Activated naive CD4-positive, alpha-beta T cell treated with anti-CD3 and anti-CD28 coated beads, Interleukin-2, amount 10 ng/mL, durations not matched to agents 7 days and 5 days (primary cell): ENCODE measurements at places on chromosomes 7 and 10.
A peak's percentile ranks its signal among the peaks of the same experiment; 100 is the strongest.

DNA sequence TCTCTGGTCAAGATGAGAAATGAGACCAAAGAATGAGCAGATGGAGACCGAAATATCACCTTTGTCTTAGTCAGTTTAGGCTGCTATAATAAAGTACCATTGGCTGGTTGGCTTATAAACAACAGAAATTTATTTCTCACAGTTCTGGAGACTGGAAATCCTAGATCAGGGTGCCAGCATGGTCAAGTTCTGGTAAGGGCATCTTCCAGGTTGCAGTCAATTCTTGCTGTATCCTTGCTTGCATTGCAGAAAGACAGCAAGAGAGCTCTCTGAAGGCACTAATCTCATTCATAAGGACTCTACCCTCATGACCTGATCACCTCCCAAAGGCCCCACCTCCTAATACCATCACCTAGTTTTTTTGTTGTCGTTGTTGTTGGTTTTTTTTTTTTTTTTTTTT, 52.7 kb upstream of the MKLN1 start:
- DNase-seq: no peak

DNA sequence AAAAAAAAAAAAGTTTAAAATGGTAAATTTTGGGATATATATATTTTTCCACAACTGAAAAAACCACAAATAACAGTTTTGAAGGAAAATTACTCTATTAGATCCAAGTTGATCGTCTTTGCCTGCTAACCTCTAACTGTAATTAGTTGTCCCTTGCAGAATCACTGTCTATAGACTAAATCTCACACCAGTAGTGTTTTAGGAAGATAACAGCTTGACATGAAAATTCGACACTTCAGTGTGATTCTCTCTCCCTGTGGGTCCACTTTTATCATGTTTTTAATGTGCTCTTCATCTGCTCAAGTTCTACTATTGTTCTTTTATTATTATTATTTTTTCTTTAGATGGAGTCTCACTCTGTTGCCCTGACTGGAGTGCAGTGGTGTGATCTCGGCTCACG, 24.5 kb upstream of the ARHGAP21 start:
- no peak for DNase-seq

DNA sequence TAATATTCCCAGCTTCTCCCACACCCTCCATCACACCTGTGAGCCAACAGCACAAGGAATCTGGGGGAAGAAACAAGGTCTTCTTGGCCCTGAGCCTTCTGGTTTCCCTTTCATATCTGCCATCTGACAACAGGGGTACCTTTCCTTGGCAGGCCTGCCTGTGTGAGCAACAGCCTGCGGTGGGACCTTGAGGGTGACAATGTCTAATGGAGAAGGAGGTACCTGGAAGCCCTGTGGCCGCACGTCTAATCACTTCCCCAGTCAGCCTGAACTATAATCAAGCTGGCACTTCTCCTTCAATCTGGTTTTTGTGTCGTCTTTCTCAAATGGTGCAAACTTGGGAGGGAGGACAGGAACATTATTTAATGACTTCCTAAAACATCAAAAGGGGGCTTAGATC, 41.2 kb downstream of the NRCAM start:
- no peak for DNase-seq

DNA sequence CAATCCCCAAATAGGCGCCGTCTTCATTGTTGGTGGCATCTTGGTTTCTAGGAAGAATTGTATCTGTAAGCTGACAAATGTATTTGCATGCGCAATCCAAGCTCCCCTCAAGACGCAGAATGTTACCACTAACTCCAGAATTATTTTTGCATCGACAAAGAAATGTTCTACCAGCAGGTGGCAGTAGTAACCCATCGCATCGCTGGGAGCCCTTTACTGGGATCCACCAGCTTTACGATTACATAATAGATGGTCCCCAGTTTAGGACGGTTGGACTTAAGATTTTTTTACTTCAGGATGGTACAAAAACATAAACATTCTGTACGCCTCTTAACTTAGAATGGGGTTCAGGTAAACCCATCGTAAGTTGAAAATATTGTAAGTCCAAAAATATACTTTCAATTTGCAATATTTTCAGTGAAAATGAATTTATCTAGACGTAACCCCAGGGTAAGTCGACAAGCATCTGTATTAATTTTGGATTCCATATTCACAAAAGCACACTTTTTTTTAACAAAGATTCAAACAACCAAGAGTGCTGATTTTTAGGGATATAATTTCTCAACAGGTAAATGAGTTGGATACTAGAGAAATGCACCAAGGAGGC, 114.0 kb upstream of the COBL start:
- DNase-seq: peak; percentile 61

DNA sequence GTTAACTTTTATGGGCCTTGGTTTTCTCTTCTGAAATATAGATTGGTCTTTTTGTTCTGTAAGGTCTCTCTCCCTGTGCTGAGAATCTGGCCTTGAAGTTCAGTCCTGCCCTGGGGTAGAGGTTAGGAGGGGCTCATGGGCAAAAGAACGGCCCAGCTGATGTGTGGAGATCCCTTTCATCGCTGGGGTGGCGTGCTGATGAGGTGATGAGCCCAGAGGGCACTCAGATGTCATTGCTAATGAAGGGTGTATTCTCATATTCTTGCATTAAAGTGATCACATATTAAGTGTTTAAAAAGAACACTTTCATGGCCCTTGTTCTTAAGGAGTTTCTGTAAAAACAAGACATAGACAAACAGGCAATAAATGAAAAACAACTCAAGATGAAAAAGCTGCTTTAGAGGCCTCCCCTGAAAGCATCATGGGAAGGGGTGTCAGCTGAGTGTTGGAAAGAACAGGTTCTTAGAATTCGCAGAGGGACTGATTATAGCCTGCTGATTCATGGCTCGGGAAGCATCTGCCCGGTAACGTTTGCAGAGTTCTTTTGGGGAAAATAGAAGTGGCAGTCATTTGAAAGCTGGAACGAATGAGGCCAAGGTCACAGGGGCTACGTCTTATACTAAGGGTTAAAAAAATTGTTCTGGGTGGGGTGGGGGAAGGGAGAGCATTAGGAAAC, 72.5 kb upstream of the GPR158 start:
- DNase-seq: no peak

DNA sequence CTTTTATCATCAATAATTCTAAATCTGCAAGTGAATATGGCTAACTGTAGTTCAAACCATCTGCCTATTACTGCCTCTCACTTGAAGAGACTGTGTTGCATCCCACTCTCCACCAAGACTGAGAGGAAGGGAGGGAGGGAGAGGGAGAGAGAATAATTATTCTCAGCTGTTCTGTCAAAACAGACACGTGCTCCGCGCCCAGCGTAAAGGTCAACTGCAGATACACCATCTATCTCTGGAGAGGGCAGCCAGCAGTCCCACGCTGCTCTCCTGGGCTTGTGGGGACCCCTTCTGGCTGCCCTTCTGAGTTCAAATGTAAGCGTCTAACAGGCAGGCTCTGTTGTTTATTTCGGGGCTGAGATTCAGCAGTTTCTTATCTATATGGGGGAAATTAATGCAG, 625.5 kb upstream of the GALNT17 start:
- DNase-seq: no peak

DNA sequence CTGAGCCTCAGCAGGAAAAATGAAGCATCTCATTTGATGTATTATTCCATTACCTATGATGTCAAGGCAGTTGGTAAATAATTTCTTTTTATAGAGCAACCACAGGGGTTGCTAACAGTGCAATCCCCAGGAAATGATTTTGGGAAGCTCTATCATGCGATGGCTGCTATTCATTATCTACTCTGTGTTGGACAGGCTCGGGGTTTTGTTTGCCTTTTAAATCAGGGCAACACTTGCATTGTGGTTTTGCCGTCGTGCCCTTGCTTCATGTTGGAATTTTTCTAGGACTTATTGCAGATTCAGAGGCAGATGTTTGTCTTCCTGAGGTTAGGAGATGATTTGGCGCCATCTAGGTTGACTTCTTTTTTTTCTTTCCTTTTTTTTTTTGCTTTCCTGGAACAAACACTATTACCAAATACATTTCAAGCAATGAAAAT, 128.4 kb downstream of the BICC1 start:
- DNase-seq: no peak

DNA sequence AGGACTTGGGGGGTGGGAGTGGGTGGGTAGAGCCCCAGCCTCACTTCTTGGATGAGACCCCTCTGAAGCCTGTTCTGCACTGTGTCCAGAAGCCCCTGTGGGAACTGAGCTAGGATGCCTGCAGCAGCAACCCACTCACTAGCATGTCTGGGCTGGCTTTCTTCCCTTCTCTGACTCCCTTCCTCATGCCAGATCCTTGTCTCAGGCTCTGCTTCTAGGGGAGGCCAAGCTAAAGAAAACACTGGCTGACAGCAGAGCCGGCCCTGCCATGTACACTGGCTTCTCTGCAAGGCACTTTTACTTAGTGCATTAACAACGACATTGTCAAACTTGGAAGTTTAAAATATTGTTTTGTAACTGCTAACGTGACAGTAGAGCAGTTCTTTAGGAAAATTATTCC, 50.2 kb downstream of the ARHGAP22 start:
- DNase-seq: no peak

- DNase-seq: no peak
These were observed 719 bp downstream of the CALN1 start for GRCh38 chr7:72411419-72411818.

GRCh38 chr7:16136896-16137295, 284.4 kb downstream of the CRPPA start:
- DNase-seq: no peak

DNA sequence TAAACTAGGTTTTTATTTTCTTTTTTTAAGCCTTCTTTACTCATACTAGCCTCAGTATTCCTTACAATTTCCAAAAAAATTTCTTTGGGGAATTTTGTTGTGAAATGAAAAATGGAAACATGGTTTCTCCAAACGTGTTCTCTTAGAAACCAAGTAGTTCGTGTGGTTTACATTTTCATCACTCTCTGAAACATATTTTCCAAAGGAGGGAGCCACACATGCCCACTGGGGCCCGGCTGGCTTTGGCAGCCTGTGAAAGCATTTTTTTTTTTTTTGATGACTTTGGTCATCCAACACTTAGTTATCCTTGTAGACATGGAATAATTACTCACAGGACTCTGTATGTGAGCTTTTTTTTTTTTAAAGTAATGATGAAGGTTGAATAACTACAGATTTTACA, 169.6 kb downstream of the C7orf25 start:
- no peak for DNase-seq

DNA sequence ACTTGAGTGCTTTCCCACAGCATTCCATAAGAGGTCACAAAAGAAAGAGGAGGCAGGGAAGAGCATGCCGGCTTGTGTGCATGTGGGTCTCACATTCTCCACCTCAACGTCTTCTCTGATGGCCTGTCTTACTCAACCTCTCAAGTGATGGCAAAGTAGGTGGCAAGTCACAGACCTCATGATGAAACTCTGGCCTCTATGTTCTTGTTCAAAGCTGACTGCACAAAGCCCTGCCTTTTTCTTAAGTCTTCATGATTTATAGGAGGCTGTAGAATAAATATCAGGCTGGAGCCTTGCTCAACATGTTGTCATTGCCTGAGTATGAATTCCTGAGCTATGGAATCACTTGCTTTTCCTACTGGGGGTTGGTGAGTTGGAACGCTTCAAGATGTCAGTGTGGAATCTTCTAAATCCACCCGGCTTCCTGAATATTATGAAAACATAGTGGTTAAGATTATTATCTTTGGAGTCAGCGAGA, 213.6 kb upstream of the INHBA start:
- DNase-seq: no peak

- no peak for DNase-seq
These were observed 104.6 kb downstream of the ABLIM1 start for GRCh38 chr10:114553436-114553835.

- DNase-seq: no peak
These were observed 200.9 kb downstream of the ADAM12 start for GRCh38 chr10:126187399-126187798.

DNA sequence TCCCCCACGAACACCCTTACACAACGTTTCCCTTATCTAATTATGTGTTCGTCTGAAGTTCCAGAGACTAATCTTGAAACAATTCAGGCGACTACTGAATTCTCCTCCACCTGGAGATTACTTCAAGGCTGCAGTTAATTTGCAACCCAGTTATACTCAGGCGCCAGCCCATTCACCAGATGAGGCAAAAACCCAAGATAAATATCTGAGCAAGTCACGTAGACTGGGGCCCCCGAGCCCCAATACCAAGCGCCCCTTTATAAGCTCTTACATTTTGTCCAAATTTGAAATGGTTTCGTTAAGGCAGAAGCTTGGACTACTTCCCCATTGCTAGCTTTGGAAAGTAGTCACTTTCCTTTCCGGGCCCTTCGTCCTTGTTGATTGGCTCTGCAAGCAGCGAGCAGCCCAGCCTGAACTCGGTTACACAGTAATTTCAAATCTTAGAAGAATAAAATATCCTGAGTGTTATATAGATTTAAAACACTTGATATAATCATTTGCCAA, 1.2 kb downstream of the TPK1 start:
- peak; percentile 52 for DNase-seq

DNA sequence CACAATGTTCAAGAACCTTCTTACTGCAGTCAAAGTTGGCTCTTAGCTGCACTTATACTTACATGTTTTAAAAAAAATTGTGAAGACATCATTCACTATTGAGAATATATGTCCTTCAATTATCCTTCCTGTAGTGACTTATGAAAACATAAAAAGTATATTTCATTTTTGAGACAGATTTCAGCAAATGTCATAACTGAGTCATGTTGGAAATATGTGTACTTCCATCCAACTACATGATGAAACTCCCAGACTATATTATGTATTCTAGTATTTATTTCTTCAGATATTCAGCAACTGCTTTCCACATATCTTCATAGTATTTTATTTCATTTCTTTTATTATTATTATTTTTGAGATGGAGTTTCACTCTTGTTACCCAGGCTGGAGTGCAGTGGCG, 160.2 kb downstream of the ARHGAP12 start:
- DNase-seq: no peak

GRCh38 chr7:111718886-111719285, 156.6 kb upstream of the IMMP2L start:
- no peak for DNase-seq

DNA sequence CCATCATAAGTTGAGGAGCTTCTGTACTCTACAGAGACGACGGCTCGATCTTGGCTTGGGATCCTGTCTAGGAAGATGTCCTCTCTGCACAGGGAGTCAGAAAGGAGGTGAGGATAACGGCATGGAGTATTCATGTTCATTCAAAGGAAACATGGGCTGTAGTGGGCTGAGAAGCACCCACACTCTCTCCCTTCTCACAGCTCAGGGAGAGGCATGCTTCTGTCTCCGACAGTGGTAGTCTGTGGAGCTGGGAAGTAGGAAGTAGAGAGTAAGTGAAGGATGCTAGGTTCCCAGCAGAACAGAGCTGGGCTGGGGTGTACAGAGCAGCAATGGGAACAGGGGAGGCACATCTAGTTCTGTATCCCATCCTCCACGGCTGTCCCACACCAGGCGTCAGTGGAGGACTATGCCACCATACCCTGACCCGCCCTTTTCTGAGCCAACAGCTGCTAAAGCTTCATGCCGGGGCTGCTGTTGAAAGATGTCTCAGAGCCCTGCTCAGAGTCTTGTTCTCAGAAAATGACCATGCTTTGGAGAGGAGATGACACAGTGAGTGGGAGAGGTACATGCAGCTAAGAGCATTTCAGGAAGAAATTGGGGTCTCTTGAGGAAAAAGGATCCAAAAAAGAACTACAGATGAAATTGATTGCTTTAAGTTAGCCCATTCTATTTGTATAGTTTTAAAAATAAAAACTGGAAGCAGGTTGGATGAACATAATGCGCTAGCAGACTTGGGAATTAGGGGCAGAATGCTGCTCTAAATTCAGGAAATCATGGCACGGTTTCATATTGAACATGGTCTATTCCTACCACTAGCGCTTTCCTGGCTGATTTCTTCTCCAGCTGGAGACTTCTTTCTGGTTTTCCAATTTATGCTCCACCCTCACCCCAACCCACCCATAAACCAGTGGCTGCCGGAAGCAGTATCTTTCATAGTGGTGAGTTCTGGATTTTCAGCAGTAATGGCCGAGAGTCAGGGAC, 138.6 kb downstream of the CHN2 start:
- no peak for DNase-seq
